ENCODE measurements at places on chromosomes 2 and 18.

GRCh38 chr2:149597050-149597667 is 9.6 kb upstream of the MMADHC start:
- DNase-seq = no peak

- DNase-seq = no peak
Measured at GRCh38 chr18:1078301-1078700, 173.6 kb downstream of the ADCYAP1 start.

- DNase-seq = peak; percentile 23
Measured at GRCh38 chr2:172285010-172285621, 142.3 kb upstream of the ITGA6 start.

DNA sequence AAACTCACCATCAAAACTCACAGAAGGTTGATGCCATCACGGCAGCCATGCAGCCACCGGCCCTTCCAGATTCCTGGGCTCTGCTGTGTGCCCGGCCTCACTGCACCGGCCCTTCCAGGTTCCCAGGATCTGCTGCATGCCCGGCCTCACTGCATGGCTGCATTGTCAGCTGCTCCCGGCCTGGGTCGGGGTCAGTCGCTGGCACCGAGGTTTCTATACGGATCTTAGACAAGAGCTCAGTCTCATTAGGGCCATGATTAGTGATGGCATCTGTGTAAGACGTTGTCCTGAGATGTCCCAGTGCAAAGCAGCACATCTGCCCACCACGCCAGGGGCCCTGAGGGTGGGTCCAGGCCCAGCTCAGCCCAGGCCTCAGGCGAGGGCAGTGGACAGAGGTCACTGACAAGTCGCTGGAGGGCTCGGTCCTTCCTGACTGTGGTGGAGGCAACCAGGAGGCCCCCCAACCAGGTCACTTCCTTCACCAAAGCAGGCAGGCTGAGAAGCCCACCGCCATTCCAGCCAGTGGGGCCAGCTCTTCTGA is 29.4 kb downstream of the TMEM18 start:
- no peak for DNase-seq

GRCh38 chr2:21254170-21254965 is 130.6 kb downstream of the TDRD15 start:
- DNase-seq = no peak

DNA sequence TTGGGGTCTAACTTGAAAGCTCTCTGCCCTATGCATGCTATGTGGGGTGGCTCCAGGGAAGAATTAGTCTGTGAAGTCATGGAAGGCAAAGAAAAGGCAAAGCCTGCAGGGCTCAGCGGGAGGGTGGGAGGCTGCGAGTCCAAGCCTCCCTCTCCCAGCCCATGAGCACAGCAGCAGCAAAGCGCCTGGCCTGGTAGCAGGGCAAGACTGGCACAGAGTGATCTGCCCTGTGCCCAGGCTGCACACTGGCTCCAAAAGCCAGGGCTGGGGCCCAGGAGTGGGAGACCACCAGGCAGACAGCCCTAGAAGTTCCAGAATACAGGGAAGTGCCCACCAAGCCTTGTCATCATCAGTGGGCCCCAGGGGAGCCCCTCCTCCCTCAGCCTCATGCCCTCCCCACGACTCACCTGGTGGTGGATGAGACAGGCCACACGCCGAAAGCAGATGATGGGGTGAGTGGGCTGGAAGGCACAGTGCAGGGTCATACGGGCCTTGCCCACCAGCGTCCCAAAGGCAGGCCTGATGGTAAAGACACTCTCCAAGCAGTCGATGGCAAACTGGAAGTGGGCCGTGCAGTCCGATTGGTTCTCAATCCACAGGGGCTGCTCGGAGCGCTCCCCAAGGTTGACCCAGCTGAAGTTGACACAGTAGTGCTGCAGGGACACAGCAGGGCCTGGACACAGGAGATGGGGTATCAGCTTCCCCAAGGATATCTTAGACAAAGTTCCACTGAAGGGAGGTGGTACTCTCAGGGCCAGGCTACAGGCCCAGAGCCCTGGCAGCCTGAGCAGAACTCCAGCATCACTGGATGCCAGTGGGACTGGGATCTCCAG is 12.1 kb downstream of the CFAP65 start:
- no peak for DNase-seq

- DNase-seq = peak; percentile 83
Measured at GRCh38 chr2:113876503-113877387, 13.1 kb upstream of the ACTR3 start.

DNA sequence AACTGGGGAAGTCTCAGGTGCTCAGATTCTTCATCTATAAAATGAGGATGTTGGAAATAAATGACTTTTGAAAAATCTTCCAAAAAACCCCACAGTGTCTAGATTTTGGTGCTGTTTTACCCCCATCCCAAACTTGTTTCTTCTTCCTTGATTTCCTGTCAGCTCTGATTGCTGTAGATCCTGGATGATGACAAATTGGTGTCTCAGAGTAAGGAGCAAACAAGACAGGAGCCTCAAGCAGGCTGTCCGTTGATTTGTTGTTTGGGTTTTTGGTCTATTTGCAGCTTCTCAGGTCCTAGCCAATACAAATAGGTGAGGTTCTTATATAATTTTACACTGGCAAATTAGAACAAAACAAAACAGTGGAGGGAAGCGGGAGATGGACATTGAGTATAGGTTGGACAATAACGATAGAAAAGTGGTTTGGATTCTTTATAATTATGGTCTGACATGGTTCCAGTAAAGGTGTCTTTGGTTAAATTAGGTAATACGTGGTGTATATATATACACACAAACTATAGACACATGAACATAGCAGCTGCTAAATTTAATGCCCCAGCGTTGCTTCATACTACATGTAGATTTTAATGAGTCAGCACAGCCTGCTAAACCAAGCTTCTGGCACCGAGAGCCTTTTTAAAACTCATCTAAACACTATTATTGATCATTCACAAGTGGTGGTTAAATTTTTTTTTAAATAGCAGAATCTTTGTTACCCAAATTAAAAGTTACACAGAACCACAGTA is 142.5 kb downstream of the FMNL2 start:
- no peak for DNase-seq

- no peak for DNase-seq
Measured at GRCh38 chr2:2134037-2134436, 197.0 kb downstream of the MYT1L start.

DNA sequence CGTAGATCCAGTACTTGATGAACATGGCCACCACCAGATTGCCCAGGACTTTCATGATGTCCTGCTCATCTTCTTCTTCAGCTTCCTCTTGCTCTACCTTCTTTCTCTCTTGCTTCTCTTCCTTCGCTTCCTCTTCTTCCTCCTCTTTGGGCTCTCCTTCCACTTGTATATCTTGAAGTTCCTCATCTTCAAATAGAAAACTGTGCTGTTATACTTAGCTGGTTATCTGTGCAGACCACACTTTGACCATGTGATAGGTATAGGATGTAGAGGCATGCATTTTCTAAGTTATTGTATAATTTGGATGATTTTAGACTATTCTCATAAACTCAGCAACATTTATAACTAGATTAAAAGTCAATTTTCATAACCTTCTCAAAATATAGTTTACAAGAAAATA is 263.4 kb downstream of the NAPG start:
- DNase-seq = no peak

GRCh38 chr2:215431290-215431689 is 4.6 kb downstream of the FN1 start:
- DNase-seq = no peak

DNA sequence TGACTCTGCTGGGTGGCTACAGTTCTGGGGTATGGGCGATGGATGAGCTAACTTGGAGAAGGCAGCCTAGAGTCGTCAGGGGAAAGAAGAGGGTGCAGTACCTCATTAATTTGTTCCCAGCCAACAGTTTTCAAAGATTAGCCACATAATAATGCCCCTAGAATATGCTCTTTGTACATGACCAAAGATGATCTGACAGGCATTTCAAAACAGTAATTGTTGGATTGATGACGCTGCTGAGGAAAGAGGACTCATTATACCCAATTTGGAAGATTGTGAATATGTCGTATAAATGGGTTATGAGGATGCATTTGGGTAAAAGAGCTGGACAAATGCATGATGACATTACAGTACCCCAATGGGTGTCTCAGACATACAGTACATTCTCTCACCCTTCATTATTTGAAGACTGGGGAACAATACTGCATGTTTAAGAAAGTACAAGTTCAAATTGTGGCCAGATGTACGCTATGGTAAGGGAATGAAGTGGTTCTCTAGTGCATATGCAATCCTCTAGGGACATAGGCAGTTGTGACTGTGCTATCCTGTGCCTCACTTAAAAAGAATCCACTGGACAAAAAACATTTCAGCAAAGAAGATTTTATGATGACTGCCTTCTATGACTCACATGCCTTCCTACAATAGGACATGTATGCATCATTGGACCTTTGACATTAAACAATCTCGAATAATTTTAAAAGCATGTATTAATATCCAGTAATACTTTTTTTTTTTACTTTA is 233.2 kb downstream of the CNTNAP5 start:
- DNase-seq = no peak

- no peak for DNase-seq
Measured at GRCh38 chr18:26442126-26442525, 106.2 kb downstream of the KCTD1 start.

DNA sequence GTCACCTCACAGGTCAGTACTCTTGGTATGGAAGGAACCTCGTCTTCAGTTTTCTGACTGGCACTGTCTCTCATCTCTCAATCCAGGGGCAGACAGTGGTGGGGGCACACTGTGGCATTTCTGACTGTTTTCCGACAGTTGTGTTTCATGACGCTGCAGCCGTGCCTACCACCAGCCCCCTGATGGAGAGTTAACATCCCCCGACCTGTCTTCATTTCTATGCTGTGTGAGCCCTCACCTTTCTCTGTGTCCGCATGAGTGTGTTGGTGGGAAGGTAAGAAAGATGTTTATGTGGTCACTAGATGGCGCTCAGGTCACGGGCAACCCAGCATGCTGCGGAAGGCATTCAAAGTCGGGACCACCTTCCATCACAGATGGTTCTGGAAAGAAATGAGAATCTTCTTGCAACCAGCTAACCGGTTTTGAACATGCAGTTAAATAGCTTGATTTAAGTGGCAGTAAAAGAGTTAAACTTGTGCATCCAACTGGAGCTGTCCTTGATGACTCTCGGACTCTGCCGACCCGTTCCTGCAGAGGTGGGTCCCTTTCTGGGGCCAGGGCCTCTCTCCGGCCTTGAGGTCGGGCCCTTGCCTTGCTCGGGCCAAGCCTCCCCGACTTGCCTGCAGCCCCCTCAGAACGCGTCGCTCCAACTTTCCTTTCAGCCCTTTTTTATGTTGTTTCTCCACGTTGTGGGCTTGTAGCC is 92.4 kb downstream of the DYSF start:
- peak; percentile 55 for DNase-seq

DNA sequence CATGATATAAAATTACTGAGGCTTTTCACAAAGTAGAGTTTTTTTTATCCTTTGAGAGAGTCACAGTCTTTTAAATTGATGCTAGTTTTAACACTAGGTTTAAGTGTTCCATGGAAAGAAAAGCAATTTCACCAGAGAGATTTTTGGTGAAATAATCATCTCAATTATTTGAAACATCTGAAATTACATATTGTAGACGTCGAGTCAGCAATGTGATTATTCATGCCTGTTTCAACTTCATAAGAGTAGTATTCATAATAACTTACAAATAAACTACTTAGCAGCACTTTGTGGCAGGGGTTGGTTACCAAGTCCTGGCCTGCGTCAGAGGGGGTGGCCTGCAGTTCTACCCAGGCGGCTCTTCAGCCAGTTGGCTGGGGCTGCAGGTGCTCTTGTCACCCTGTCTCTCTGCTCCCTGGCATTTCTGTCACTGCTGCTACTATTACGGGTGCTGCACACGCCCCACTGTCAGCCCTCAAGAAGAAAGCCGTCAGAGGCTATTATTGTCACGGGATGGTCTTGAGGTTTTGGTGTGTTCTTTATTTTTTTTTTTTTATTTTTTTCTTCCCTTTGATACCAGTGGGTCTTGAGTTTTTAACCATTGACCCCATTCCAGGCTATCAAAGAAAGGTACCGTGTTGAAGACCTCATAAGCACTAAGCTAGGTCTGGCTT is 50.4 kb downstream of the MALT1 start:
- DNase-seq = no peak

DNA sequence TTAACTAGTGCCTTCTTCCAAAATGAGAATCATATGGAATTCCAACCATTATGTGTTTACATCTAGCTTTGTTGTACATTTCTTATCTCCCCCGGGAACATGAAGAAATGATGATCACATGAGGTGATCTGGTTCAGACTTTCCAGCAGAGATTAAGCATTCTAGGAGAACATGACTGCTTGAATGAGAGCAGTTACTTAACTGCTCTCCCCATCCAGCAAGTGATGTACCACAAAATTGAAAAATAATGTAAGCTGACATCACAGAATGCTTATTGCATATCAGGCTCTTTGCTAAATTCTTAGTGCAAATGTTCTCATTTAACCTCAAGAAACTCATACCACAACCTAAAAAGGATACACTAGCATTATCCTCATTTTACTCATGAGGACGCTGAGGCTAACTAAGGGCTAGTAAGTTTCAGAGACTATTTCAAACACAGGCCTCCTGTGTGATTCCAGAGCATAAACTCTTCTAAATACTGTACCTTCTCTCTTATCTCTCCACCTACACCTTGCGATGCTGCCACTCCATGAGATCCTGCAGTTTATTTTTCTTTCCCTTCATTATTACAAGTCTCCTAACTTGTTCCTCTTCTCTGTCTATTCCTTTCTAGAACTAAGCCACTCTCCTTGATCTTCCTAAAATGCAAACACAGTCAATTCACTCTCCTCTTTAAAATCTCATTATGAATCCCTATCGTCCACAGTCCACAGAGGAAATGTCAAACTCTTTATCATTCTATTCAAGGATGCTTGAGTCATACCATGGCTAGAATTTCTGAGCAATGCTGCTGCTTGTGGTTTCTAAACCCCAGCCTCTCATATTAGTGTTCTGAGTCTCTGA is 1224.8 kb upstream of the ZEB2 start:
- DNase-seq = no peak
